ENCODE measurements at places on chromosomes 3 and 15. TPM values are rescaled to one million over a fixed set of nuclear protein-coding genes. Genes with fewer than 3 reads are reported as not detected.

Gene KBTBD13
- total RNA-seq, result not detected

Gene NCK1
- 81.6 TPM for total RNA-seq

DNA sequence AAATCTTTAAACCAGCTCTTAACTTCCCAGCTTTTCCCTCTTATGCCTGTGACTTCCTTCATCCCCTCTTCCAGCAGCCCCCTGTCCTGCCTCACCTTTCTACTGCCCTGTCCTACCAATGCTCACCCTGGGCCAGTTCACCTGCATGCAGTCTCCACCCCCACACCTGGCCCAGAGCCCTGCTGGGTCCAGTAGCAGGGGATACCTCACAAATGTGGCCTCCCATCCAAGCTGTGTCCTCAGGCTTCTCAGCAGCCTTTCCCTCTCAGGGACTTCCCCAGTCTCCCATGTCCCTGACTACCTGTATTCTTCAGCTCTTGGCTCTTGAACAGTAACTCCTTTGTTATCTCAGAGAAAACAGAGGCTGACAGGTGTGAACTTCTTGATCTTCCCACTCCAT lies 503.2 kb downstream of the MFSD1 start:
- DNase-seq, result no peak

GRCh38 chr3:10074666-10075065 lies 33.4 kb downstream of the FANCD2OS start:
- peak; percentile 65 for DNase-seq

DNA sequence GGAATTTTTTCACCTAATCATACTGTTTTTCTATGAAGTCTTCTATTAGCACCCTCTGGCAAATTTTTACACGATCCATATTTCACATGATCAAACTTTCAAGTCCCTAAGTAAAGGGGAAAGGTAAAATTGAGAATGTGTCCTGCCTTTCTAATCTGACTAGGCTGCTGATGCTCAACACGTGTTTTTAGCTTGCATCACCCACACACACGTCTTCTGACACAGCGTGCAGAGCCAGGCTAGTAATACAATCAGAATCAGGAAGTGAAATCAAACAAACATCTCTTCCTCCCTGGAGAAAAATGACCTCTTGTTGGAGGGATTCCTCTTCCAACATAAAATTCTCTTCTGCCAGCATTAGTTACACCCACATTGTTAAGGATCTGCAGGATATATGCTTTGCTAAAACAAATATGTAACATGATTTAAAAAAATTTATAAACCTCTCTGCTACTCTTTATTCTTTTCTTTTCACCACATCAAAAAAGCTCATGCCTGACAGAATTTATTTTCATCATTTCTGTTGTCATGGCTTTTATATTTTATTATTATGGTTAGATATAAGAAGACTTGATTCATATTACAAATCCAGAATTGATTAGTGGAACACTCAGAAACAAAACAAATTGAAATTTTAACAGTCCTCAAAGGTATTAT lies 122.4 kb downstream of the RAP2B start:
- DNase-seq, result peak; percentile 92

GRCh38 chr3:80384811-80385210 lies 617.0 kb upstream of the ROBO1 start:
- DNase-seq, result no peak

- no peak for DNase-seq
These were observed 108.4 kb downstream of the SHQ1 start for GRCh38 chr3:72739531-72740466.
